ENCODE measurements at places on chromosomes 7 and 10. TPM values are rescaled to one million over a fixed set of nuclear protein-coding genes. Genes with fewer than 3 reads are reported as not detected.

Gene STEAP4
- not detected for total RNA-seq

Gene ORC5
- 23.5 TPM for total RNA-seq

Gene ZNF487
- total RNA-seq = 1.8 TPM

Gene EPO
- total RNA-seq = not detected

Gene CYP3A4
- not detected for total RNA-seq

Gene CUBN
- total RNA-seq = 0.43 TPM

Gene ZNF503
- total RNA-seq = 0.46 TPM

Gene FAM24B
- total RNA-seq = 9.5 TPM

Gene SNCG
- not detected for total RNA-seq

Gene VGF
- total RNA-seq = 0.09 TPM

Gene ATP6V0E2
- total RNA-seq = 41.3 TPM
